ENCODE measurements at places on chromosomes 13 and 19.
A peak's percentile ranks its signal among the peaks of the same experiment; 100 is the strongest.

GRCh38 chr19:16297575-16298178 lies 26.9 kb upstream of the KLF2 start:
- no peak for DNase-seq

DNA sequence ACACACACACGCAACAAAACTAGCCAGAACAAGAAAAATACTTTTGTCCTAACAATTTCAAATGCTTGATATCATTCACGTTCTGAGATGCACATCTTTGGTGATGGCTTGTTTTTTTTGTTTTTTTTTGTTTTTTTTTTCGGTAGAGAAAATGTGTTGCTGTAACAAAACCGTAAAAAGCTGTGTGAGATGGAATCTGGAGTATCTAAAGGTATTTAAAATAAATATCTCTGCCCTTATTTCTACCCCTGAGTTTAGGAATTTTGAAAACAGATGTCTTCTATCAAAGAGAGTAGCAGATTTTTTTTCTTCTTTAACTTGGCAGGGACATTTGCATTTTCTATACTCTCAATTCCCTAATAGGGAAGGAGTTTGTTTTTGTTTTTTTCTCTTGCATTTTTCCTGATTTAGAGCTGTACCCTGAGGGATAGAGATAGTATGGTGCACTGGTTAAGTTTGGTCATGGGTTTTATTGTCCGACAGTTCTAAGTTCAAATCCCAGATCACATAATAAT lies 446.6 kb downstream of the KLF5 start:
- no peak for DNase-seq

DNA sequence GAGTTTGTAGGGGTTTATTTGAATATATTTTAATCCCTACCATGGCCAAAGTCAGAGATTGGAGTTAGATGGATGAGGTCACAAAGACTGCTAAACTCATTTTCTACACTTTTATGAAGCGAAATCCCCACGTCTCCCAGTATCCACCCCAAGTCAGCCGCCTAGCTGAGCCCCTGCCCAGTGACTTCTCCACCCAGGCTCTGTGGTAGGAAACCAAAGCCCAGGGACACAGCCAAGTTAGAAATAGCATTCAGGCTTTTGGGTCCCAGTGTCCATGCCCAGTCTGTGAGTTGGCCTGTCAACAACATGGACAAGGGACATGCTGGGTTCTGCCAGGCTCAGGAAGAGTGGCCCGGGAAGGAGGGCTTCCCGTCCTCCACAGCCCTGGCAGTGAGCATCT lies 474.0 kb downstream of the FOXO1 start:
- DNase-seq, result no peak

GRCh38 chr19:18733196-18733647 lies 49.7 kb downstream of the CRTC1 start:
- DNase-seq, result no peak

GRCh38 chr19:51386882-51387520 lies 773 bp downstream of the LIM2 start:
- DNase-seq, result no peak

- no peak for DNase-seq
Measured at GRCh38 chr13:38685431-38685830, 1.4 kb upstream of the FREM2 start.

GRCh38 chr13:113342820-113343691 lies 20.9 kb downstream of the GRTP1 start:
- no peak for DNase-seq

DNA sequence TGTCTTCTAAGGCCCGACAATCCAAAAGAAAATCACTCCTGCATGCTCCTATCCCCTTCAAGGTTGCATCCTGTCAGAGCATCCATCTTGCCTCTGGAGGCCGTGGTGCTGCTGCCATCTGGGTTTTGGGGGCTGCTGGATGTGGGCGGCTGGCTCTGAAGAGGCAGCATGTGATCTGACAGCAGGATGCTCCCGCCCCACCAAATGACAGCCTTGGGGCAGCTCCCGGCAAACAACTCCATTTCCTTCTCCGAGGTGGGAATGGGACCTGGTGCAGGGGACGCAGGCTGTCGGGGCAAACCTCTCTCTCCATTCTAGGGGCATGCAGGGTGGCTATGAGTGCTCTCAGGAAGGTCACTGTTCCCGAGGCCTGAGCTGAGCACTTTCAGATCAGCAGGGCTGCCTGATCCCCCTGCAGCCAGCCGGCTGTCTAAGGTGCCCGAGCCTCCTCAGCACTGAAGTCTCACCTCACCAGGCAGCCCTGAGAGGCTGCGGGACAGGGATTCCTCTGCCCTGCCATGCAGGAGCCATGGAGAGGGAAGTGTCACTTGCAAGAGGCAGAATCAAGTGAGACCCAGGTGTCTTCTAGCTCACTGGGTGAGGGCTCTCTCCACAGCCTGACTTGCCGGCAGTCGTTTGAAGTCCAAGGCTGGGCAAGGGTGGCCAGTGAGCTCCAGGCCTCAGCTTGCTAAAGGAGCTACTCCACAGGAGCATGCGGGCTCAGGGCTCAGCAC lies 28.8 kb downstream of the TSSK6 start:
- no peak for DNase-seq

- DNase-seq, result no peak
Measured at GRCh38 chr13:78325585-78325984, 277.8 kb downstream of the POU4F1 start.

GRCh38 chr19:27774827-27775226 lies 1438.1 kb downstream of the UQCRFS1 start:
- peak; percentile 24 for DNase-seq

- peak; percentile 29 for DNase-seq
Measured at GRCh38 chr19:55699221-55699620, 24.2 kb downstream of the EPN1 start.

DNA sequence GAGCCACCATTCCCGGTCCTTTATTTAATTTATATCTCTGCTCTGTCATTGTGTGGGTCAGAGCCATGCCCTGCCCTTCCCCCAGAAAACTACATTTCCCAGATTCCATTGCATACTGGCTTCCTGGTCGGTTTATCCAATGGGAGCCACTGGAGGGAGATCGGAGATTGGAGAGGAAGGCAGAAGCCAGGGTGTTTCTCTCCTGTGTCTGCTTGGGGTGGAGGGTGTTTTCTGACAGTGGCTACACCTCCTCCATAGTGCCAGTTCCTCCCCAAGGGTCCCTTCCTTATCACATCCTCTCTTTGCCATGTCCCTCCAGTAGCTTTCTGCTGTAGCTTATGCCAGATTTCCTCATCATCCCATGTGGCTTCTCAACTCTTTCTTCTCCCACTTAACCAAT lies 19.0 kb downstream of the OLFM2 start:
- peak; percentile 48 for DNase-seq

GRCh38 chr13:113947311-113948033 lies 26.4 kb downstream of the C13orf46 start:
- no peak for DNase-seq

DNA sequence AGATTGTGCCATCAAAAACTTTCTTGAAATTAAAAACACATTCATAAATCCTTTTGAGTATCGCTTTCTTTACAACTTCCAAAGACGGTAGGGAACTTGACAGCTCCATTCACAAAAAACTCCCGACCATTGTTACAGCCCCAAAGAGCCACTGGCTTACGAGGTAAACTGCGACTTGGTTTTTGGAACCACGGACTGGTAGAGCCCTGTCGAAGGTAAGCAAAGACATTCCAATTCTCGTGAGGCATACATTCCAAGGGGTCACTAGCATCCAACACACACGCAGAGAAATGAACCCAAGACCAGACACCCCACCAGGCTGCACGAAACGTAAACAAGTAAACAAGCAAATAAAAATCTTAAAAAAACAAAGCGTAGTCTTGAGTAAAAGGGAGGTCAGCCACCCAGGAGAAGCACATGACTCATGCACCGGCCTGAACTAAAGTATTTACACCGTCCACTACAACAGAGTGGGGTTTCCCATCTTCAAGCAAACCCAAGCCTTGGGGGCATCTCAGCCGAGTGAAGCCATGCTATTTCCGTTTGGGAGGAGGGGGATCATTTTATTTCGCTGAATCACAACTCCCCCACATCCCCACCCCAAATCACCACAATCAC lies 1.4 kb downstream of the BRD4 start:
- DNase-seq, result no peak

GRCh38 chr13:111909971-111910671 lies 156.8 kb upstream of the SOX1 start:
- DNase-seq, result peak; percentile 37

DNA sequence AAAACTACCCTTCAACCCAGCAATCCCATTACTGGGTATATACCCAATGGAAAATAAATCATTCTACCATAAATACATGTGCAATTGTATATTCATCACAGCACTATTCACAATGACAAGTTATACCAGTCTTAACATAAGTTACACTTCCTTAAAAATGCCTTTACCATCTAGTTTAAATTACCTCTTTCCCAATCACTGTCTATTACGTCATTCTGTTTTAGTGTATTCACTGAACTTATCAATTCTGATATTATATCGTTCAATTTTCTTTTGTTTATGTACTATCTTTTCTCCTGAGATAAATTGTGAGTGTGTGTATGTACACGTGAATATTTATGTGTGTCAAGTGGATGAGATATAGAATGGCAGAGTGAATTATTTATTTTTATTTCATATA lies 1416.8 kb downstream of the OLFM4 start:
- DNase-seq, result no peak

GRCh38 chr19:7447648-7448047 lies 41.2 kb downstream of the PEX11G start:
- DNase-seq, result no peak

GRCh38 chr19:49849433-49850220 lies 1.3 kb upstream of the PTOV1 start:
- no peak for DNase-seq

DNA sequence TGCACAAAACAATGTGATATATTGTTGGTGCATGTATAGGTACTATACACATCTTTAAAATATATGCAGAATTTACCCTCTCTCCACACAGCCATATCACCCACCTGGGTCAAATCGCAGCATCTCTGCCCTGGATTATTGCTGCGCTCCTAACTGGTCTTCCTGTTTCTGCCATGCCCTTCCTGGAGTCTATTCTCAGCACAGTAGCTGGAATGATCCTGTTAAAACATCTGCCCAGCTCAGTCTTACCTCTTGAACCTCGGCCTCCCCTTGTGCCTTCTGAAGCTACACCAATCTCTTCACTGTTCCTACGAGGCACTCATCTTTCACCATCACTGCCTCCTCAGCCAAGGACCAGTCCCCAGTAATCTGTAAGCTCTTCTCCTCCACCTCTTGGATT lies 25.5 kb upstream of the TNFRSF19 start:
- DNase-seq, result no peak

DNA sequence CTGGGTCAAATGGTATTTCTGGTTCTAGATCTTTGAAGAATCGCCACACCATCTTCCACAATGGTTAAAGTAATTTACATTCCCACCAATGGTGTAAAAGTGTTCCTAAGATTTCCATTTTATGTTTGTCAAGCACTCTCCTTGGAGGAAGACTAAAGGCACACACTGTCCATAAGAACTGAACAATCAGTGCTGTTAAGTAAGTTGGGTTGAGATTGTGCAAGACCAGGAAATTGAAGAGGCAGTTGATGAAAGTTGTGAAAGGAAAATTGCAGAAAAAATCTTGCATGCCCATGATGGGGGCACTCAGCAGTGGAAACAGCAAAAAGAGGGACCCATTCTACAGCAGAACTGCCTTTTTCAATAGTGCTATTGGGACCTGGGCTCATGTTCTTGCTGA lies 323.6 kb downstream of the DLEU7 start:
- DNase-seq, result no peak

DNA sequence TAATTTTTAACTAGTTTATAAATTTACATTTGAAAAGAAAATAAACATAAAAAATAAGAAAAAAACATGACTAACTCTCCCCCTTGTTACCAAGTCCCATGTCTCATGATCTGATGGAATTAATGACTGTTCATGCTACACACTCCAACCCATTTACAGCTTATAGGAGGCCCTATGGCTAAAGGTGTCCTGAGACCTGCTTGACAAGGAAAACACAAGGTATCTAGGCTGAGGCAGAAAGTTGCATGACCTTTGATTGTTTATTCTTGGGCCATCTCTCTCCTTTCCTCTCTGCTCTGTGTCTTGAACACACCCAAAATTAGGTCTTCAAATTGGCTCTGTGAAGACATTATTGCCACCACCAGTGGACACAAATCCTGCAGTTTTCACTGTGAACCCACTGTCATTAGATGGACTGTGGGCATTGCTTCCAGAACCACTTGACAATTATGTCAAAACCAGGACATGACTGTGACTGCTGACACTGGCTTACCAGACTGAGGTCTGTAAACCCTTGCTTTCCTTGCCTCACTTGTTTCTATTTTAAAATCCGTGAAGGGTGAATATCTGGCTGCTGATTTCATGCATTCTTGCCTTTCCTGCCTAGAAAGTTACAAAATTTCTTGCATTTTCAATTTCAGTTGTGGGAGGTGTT lies 386.5 kb upstream of the SPRY2 start:
- no peak for DNase-seq

DNA sequence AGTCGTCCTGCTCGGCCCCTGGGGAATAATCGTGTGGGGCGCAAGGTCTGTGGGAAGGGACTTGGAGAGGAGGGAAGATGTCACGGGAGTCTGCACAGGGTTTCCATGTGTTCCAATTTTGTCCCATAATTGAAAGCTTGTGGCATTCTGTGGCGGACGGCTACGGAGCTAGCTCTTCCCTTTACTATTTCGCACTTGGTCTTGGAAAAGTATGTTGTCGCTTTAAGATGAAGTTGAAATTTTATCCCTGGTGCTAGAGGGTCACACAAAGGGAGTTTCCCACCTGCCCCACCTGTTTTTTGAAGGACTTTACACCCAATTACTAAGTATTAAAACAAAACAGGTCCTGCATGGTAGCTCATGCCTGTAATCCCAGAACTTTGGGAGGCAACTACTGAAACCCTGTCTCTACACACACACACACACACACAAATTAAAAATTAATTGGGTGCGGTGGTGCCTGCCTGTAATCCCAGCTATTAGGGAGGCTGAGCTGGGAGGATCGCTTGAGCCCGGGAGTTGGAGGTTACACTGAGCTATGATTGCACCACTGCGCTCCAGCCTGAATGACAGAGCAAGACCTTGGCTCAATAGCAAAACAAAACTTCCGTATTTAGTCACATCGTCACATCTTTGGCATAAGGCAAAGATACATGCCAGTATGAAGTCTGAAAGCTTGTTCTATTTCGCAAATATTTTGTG lies 967 bp upstream of the TPT1 start:
- peak; percentile 59 for DNase-seq

DNA sequence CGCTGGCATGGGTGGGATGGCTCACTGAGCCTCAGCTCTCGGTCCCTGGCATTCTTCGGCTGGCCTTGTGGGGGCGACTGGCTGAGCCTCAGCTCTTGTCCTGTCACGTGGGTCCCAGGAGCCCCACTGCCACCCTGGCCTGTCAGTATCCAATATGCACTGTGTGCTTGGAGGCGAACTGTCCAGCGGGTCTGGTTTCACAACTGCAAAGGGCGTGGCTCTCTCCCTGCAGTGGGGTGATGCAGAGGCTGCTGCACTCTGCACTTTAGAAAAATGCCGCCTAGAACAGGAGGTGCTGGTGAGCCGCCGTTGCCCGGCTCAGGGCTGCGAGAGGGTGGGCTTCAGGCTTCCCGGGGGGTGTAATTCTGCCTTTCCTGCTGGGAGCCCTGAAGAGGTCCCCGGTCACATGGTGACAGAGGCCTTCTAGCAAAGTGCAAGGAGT lies 17.0 kb upstream of the TMEM255B start:
- DNase-seq, result no peak

- peak; percentile 22 for DNase-seq
Measured at GRCh38 chr13:98664047-98664446, 87.1 kb upstream of the STK24 start.

GRCh38 chr13:27035892-27036235 lies 135.7 kb downstream of the USP12 start:
- DNase-seq, result peak; percentile 24

- no peak for DNase-seq
Measured at GRCh38 chr13:98678741-98679140, 73.7 kb downstream of the SLC15A1 start.

All from left lobe of liver (tissue), 2 donors.